ENCODE measurements at places on chromosomes 11 and 22.

GRCh38 chr11:115287266-115287665, 216.9 kb downstream of the CADM1 start:
- no peak for DNase-seq

DNA sequence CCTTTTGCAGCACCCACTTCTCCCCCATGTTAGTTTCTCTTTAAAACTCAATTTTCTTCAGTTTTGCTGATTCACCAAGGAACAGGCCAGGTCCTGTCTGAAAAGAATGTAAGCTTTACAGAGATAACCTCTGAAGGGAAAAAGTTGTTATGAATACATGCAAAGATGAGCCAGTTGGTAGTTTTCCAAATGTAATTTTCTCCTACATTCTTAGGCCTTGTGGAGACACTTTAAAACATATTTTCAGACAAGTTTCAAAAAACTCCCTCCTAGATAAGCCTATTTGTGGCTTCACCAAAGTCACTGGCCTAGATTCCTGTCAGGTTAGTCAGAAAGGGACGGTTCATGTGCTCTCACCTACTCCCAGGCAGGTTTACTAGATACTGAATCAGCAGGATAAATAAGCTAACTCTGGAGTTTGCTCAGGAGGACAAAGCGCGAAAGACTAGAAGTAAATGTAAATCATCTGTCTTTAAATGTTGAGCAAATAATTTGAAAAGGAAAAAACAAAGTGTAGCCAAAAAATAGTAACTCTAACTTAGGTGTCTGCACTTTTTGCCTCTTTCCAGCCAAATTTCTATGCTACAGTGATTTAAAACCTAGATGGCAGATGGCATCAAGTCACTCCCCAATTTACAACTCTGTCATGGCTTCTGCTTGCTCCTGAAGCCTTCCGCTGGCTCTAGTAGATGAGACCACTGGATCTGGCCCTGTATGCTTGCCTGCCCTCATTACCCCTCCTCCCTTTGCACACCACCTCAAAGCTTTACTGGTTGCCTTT, 4.9 kb upstream of the ATP6V1E1 start:
- DNase-seq = no peak

DNA sequence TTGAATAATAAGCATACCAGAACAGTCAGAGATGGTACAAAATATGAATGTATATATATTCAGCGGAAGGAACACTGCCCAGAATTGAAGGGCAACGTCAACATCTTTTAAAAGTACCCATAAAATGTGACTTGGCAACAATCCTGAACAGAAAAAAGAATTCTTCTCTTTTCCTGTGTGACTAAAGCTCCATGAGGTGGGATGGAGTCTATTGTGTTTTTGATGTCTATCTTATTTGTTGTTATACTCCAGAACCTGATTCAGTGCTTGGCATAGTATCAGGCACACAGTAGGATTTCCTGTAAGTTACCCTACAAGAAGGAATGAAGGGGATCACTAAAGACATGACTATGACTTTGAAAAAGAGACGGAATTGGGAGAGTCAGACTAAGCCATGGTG, 10.3 kb downstream of the LDLRAD3 start:
- DNase-seq = no peak

DNA sequence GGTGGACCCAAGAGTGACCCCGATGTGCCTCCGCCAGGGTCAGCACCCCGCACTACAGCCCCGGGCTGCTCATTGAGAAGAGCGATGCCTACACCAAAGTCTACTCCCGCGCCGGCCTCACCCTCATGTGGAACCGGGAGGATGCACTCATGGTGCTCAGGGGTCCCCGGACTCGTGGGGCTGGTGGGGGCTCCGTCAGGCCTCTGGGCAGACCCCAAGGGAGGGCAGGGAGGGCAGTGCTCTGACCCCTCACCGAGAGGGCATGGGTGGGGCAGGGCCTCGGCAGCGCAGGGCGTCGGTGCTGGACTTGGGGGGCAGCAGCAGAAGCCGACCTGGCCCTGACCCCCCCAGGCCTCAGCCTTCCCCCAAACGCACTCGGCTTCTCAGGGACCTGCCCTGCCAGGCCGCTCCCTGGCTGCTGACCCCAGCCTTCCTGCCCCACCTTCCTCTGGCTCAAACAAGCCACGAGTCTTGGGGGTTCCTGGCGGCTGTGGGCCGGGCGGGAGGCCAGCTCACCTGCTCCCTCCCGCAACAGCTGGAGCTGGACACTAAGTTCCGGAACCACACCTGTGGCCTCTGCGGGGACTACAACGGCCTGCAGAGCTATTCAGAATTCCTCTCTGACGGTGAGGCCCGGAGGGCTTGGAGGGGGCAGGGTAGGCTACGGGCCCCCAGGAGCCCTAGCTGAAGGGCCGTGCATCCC, 2.9 kb downstream of the MUC2 start:
- no peak for DNase-seq

- DNase-seq = no peak
Observed at GRCh38 chr11:22115470-22116029, 77.3 kb upstream of the ANO5 start.

DNA sequence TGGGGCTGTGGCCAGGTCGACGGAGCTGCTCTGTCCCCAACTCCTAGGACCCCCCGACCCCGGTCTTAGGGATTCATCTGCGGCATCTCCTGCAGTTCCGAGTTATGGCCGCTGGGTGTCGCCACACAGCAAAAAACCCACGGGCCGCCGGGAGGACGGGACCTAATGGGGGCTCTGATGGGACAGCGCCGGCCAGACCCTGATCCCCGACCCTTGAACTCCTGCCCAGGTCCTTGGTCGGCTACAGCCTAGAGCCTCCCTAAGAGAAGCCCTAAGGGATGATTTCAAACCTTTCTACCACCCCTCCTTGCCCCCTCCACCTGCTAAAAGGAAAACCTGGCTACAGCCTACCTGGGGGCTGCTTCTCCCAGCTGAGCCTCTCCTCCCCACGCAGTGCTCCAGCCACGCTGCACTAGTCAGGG, 30.8 kb upstream of the LRRC10B start:
- DNase-seq = no peak

GRCh38 chr22:46528121-46528610, 9.3 kb downstream of the CELSR1 start:
- no peak for DNase-seq

- DNase-seq = no peak
Observed at GRCh38 chr11:59292611-59293010, 66.1 kb upstream of the OR5AN1 start.

GRCh38 chr11:121132211-121132976, 31.4 kb downstream of the TECTA start:
- DNase-seq = no peak

DNA sequence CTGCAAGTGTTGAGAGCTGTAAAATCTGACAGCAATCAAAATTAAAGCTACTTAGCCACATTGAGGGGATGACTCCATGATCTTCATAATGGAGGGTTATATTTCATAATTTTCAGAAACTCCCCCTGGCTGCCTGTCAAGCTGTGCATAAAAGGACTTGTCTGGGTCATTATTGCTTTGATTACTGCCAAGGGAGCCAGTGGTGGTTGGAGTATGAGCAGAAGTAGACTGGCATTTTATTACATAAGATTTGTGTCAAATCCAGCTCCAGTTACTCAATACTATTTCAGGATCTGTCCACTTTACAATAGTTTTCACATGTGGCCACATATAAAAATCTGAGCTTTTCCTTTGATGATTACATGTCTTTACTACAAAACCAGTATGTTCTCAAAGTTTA, 108.9 kb upstream of the SLC5A12 start:
- no peak for DNase-seq

DNA sequence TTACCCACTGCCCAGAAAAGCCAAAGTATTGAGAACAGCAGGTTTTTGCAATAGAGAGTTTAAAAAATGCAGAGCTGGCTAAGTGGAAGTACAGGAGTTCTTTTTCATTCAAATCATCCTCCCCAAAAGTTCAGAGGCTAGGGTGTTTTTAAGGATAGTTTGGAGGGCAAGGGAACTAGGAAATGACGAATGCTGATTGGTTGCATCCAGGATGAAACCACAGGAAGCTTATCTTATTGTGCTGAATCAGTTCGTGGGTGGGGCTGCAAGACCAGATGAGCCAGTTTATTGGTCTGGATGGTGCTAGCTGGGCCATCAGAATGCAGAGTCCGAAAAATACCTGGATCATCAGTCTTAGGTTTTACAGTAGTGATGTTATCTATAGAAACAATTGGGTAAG, 1427.1 kb downstream of the LRRC4C start:
- no peak for DNase-seq

DNA sequence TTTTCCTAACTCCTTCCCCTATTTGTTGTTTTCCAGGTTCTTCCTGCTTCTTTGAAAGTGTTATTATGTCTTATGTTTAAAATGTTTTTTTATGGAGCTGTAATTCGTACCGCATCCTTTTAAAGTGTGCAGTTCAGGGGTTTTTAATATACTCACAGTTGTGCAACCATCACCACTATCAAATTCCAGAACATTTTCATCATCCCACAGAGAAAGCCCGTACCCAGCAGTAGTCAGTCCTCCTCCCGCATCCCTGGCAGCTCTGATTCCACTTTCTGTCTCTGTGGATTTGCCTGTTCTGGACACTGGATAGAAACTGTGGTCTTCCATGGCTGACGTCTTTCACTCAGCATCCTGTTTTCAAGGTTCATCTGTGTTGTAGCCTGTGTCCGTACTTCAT, 73.7 kb downstream of the JAM3 start:
- DNase-seq = no peak

DNA sequence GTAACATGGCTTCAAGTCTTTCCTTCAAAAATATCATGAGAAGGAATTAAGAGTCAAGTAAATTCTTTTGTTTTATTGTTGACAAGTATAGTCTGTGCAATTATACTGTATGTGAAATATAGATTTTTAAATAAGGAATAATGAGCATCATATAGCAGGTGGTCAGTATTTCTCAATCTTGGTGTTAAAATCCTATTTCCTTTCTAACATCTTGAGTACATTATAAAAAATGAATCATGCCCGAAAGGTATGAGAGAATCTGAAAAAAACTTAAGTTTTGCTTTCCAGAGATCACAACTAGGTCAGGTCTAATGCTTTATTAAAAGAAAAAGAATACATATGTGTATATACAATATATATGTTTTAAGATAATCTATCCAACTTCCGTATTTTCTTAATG, 53.1 kb downstream of the KIF18A start:
- DNase-seq = no peak

DNA sequence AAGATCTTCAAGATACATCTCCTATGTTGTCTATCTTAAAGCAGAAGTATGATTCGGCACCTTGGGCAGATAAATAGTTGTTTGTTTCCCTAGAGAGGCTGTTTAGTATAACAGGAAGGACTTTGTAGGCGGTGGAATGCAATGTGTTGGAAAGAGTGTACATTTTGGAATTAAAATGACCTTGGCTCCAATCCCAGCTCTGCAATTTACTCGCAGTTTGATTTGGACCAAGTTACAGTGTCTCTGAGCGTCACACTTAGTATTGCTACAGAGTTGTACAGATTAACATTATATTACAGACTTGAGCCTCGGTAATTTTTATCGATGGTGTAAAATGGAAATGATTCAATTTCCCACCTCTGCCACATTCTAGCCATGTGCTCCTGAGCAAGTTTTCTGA, 265.3 kb downstream of the OPCML start:
- no peak for DNase-seq

DNA sequence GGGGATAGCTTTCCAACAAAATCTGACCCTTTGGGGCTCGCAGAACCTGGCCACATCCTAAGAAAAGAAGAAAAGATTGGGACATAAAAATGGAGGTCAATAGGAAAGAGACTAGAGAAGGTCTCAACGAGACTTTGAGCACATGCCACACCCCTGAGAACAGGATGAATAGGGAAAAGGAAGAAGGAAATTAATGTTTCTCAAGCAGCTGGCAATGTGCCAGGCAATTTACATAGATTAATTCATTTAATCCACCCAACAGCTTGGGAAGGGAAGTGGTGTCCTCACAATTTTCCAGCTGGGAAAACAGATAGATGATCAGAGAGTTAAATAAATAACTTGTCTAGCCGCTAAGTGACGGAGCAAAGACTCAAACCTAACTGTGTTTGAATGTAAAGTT, 50.7 kb downstream of the PAMR1 start:
- no peak for DNase-seq

DNA sequence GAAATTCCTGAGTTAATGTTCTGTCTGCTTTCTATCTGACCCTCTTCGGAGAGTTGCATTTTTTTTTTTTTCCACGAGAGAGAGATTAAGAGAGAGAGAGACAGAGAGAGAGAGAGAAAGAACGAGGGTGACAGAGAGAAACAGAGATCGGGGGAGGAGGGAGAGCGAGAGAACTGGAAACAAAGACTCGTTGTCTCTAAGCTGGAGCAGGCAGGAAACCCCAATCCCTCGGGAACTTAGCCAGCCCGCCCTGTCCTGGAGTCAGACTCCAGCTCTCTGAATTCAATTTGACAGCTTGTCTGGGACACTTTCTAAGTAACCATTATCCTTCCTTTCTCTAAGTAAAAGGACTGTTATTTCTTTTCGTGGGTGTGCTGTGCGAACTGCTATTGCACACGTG, 76.9 kb downstream of the KCNJ1 start:
- no peak for DNase-seq

- no peak for DNase-seq
Observed at GRCh38 chr11:1192741-1193325, 30.0 kb upstream of the MUC5B start.

GRCh38 chr11:76510060-76511047, 65.5 kb downstream of the EMSY start:
- DNase-seq = no peak

DNA sequence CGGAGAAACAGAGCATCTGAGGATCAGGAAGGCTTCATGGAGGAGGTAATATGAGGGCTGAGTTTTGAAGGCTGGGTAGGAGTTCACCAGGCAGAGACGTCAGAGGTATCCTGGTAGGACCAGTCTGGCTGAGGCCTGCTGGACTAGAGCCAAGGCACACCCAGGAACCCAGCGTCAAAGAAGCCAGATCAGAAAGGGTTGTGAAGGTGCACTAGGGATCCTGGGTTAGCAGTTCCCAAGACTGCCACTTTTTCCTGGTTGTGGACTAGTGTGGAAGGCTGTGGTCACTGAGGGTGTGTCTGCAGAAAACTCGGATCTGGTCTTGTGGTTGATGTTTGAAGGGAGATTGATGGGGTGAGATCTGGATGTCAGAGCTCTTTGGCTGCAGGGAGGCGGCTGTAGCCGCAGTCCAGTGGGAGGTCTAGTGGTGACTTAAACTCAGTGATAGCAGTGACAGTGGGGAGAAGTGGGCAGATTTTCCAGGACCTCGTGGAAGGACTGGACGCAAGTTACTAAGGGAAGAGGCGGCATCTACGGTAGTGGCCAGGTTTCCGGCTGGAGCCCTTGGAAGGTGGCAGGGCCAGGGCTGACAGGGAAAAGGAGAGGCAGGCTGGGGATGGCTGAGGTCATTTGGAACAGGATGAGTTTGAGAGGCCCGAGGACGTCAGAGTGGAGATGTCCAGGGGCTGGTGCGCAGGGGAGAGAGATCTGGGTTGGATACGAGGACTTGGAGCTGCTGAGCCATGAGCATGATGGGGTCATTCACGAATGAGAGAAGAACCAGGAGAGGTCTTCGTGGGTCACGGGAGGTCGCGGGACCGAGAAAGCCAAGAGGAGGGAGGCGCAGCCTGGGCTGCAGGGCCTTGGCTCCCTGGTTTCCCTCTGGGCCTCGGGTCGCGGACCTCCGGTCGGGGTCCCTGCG, 10.9 kb downstream of the RELA start:
- DNase-seq = no peak

GRCh38 chr22:31503211-31503964, 7.1 kb downstream of the SFI1 start:
- no peak for DNase-seq
